Activated T-helper 2 cell treated with anti-CD3 and anti-CD28 coated beads, Interferon-gamma antibody, Interleukin-2, Interleukin-4, amounts not matched to agents 10 μg/mL and 5 μg/mL and 100 μg/mL, durations not matched to agents 14 hours and 24 hours and 36 hours (primary cell): ENCODE measurements at places on chromosomes 16 and 17. TPM values are rescaled to one million over a fixed set of nuclear protein-coding genes. Genes with fewer than 3 reads are reported as not detected.

DNA sequence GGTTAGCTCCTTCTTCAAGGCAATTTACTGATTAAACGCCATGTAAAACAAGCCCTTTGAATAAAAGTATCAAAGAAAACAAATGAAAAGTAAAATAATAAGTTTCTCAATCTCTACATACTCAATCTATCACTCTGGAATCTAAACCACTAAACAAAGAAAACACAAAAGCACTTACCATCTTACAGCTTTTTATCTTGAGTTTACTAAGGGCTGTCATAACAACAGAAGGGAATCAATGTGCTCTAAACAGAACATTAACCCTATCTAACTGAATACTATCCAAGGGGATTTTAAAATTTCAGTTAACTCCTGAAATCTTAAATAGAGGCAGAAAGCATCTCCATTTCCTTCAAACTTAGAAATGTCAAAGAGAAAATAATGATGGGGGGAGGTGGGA, 3.4 kb downstream of the SKA2 start:
- DNase-seq = no peak
- peaks cover 24% of the 10 kb centered on the region for H3K36me3 ChIP-seq
- peak overlapping the region; percentile 77 for H3K27ac ChIP-seq
- H3K4me3 ChIP-seq = peak overlapping the region; percentile 58

DNA sequence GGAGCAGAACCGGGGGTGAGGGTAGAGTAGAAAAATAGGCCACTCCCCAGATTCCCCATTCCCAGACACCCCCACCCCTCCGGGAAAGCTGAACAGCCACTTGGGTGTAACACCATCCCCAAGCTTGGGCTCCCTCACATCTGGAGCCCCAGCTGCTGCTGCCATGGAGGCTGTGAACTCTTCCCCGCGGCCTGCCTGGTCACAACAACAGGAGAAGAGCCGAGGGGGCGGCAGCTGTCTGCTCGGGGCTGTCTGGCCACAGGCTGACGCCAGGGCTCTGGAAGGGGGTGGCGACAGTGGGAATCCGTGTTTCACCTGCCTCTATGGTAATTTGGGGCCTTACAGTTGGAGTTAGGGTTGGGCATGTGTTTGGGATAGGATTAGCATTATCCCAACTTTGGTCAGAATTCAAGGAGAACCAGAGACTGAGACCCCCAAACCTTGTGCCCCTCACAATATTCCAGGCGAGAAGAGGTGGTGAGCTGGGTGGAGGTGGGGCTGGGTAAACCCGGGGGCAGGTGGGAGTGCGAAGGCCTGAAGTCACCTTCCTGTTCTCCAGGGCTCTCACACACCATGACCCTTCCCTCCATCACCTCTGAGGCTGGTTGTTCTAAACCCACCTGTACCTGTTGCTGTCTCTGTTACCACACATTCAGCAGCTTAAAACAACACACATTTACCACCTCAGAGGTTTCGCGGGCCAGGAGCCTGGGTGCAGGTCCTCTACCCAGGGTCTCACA, 29.7 kb upstream of the NXPH3 start:
- no peaks in the 10 kb centered on the region for H3K4me1 ChIP-seq
- H3K27me3 ChIP-seq = peaks cover 7% of the 10 kb centered on the region
- DNase-seq = no peak
- no peaks in the 10 kb centered on the region for H3K36me3 ChIP-seq

- DNase-seq = no peak
- no peaks in the 10 kb centered on the region for H3K4me1 ChIP-seq
- H3K27ac ChIP-seq = no peak overlapping the region
Observed at GRCh38 chr16:1389762-1390161, 24.7 kb downstream of the UNKL start.

- H3K27ac ChIP-seq = peak overlapping the region; percentile 98
- H3K4me3 ChIP-seq = peak overlapping the region; percentile 40
- H3K4me1 ChIP-seq = peaks cover 65% of the 10 kb centered on the region
- DNase-seq = no peak
- H3K27me3 ChIP-seq = no peaks in the 10 kb centered on the region
Observed at GRCh38 chr17:74780443-74781238, 4.5 kb upstream of the NAT9 start.

DNA sequence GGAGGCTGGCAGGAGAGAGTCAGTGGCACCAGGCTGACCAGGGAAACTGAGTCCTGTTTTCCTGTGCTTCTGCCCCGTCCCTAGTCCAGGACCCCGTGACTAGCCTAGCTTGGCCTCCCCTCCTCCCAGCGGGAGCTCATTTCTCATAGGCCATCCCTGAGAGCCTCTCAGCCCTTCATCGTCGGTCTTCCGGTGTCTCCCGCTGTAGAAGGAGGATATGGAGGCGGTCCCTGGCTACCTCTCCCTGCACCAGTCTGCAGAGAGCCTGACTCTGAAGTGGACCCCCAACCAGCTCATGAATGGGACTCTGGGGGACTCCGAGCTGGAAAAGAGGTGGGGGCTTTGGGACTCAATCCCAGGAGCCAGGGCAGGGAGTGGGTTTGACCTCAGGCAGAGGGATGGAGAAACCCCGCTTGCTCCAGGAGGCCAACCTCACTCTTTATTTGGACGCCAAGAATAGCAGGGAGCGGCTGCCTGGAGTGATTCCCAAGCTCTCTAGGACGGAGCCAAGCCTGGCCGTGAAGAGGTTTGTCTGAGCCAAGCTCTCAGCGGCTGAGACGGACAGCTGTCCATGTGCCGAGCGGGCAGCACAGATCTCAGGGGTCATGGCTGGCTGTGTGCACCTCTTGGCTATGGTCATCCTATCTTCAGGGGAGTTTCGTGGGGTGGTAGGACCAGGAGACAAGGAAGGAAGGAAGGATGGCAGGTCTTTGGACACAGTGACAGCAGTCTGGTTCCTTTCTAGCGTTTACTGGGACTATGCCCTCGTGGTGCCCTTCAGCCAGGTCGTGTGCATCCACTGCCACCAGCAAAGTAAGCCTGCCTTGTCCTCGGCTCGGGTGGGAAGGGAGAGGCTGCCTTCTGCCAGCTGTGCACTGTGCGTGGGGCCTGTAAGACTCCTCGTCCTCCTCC, 26.8 kb downstream of the SGSM2 start:
- H3K27ac ChIP-seq = no peak overlapping the region
- no peaks in the 10 kb centered on the region for H3K4me1 ChIP-seq
- peaks cover 3% of the 10 kb centered on the region for H3K36me3 ChIP-seq
- DNase-seq = no peak
- H3K27me3 ChIP-seq = no peaks in the 10 kb centered on the region

GRCh38 chr17:41733348-41734138, 900 bp downstream of the HAP1 start:
- H3K4me1 ChIP-seq = peaks cover 6% of the 10 kb centered on the region
- H3K36me3 ChIP-seq = no peaks in the 10 kb centered on the region
- H3K27ac ChIP-seq = no peak overlapping the region
- DNase-seq = no peak
- H3K27me3 ChIP-seq = peaks cover 56% of the 10 kb centered on the region
- H3K4me3 ChIP-seq = no peak overlapping the region

DNA sequence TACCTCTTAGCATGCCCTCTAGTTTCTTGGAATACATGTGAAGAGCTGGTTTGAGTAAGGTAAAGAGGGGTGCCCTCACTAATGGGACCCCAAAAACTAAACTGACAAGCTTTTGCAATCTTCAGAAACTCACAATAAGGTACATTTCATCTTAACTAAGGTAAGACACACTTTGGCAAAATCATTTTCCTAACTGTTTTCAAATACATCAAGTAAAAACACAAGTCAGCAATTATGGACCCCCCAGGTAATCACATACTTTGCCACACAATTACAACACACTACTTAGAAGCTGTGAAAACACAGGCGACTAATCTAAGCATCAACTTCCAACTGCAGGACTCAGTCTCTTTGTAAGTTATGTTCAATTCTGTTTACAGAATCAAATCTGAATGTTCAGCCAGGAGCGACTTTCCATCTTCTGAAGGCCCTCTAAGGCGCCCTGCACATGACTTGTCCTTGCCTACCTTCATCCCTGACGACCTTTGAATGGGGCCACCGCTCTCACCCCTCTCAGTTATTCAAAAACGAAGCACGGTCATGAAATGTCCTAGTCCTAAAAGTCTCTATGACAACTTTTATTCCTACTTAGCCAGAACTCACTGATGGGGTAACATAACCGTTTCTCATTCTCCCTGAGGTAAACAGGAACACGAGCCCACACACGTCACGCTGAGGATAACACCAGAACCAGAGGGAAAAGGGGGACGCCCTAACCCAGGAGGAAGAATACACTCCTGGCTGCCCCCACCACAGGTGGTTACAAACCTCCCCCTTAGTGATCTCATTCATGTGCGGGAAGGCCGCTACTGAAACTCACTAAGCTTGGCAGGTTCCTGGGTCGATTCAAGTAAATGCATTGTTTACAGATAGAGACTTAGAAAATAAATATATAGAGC, 5.5 kb downstream of the CREBBP start:
- no peak overlapping the region for H3K27ac ChIP-seq
- H3K4me3 ChIP-seq = no peak overlapping the region
- H3K36me3 ChIP-seq = peaks cover 31% of the 10 kb centered on the region
- peaks cover 41% of the 10 kb centered on the region for H3K4me1 ChIP-seq
- H3K27me3 ChIP-seq = no peaks in the 10 kb centered on the region
- DNase-seq = no peak

- no peak overlapping the region for H3K27ac ChIP-seq
- H3K4me3 ChIP-seq = no peak overlapping the region
Observed at GRCh38 chr17:83090444-83091256, 11.2 kb downstream of the METRNL start.

MYO15A gene
- 0.64 and 0.80 TPM in 2 replicates for total RNA-seq

FBXW10 gene
- not detected in 2 replicates for total RNA-seq

C17orf113 gene
- 0.05 and 0.21 TPM in 2 replicates for total RNA-seq

MEOX1 gene
- 1.4 and 1.8 TPM in 2 replicates for total RNA-seq

CCL16 gene
- total RNA-seq = not detected in 2 replicates

CD300E gene
- total RNA-seq = not detected in 2 replicates
